SK-N-SH (cell line): ENCODE measurements at places on chromosomes 7 and 10.

DNA sequence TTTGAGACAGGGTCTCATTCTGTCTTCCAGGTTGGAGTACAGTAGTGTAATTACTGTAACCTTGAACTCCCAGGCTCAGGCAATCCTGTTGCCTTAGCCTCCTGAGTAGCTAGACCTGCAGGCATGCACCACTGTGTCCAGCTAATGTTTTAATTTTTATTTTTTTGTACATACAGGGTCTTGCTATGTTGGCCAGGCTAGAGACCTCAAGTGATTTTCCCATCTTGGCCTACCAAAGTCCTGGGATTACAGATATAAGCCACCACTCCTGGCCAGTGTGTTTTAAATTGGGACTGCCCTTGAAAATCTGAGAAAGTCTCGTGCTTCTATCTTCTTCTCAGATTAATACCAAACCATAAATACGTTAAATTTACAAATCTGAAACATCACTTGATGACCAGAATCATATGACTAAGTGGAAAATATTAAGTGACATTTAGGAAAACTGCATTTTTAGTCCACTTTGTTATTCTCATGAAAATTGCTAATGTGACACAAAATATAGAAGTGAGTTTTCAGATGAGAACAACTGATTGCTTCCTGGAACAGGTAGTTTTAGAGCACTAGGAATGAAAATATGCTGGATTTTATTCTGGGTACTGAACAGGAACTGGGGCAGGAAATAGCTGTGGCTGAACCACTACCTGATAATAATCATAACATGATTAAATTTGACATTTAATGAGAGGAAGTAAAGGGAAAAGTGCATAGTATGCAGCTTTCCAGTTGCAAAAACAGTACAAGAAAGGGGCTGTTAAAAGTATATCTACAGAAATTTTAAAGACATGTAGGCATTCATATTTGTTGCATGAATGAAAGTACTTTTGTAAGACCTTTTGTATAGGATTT lies 4.2 kb downstream of the PHTF2 start:
- peaks cover 9% of the 10 kb centered on the region; the same call in 1 of the 2 replicates for H3K4me1 ChIP-seq
- DNase-seq: no peak
- H3K27me3 ChIP-seq: no peaks in the 10 kb centered on the region
- H3K36me3 ChIP-seq: no peaks in the 10 kb centered on the region; the same call in 1 of the 2 replicates
- H3K4me3 ChIP-seq: no peak overlapping the region

GRCh38 chr7:36192877-36193276 lies 39.8 kb downstream of the EEPD1 start:
- H3K4me3 ChIP-seq: no peak overlapping the region
- no peaks in the 10 kb centered on the region for H3K27me3 ChIP-seq
- peaks cover 15% of the 10 kb centered on the region; the same call in 1 of the 2 replicates for H3K4me1 ChIP-seq
- H3K36me3 ChIP-seq: no peaks in the 10 kb centered on the region
- H3K27ac ChIP-seq: no peak overlapping the region

- no peak overlapping the region for H3K27ac ChIP-seq
- H3K4me1 ChIP-seq: no peaks in the 10 kb centered on the region; the same call in 1 of the 2 replicates
- no peak for DNase-seq
- H3K36me3 ChIP-seq: peaks cover 30% of the 10 kb centered on the region; the same call in 1 of the 2 replicates
- no peaks in the 10 kb centered on the region for H3K27me3 ChIP-seq
Measured at GRCh38 chr7:1007901-1008300, 24.9 kb downstream of the CYP2W1 start.

DNA sequence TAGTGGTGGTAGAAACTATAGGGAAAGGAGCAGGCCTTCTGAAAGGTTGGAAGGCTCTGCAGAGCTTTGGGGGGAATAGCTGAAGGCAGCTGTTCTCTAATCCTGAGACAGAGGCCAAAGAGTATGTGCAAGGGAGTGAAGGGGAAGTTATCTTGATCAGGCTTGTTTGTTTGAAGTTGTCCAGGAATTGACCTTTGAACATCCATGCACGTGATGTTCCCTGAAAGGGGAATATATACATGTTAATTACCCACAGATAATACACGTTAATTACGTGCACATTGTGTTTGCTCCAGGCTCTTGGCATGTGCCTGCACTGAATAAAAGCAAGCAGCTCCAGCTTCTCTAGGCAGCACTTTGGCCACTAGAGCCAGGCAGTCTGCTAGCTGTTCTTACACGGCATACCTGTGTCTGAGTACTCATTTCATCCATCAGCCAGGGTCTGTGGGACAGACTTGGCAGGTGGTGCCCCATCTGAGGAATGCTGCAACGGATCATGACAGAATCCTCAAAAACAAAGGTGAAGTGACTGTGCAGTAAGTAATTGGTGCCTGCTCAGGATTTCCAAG lies 18.0 kb upstream of the STARD3NL start:
- H3K4me3 ChIP-seq: no peak overlapping the region
- H3K4me1 ChIP-seq: no peaks in the 10 kb centered on the region
- no peaks in the 10 kb centered on the region; the same call in 1 of the 2 replicates for H3K27me3 ChIP-seq

GRCh38 chr7:14507617-14508016 lies 394.9 kb downstream of the DGKB start:
- H3K27me3 ChIP-seq: no peaks in the 10 kb centered on the region
- no peak for DNase-seq
- no peak overlapping the region for H3K27ac ChIP-seq

DNA sequence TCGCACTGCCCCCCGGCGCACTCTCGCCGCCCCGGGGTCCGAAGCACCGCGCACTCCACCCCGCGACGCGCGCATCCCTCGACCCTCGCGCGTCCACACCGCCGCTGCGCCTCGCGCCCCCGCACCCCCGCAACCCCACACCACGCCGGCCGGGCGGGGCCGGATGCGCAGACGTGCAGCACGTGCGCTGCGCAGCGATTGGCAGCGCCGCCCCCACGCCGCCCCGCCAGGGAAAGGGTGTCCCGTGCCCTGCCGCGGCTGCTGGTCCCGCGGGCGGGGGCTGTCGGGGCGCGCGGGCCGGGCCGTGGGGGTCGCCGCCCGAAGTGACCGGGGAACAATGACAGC lies 53.7 kb upstream of the KDM7A start:
- H3K27me3 ChIP-seq: peaks cover 35% of the 10 kb centered on the region
- H3K4me1 ChIP-seq: peaks cover 11% of the 10 kb centered on the region; the same call in 1 of the 2 replicates
- DNase-seq: peak; percentile 89
- H3K4me3 ChIP-seq: peak overlapping the region; percentile 72
- no peak overlapping the region for H3K27ac ChIP-seq

- H3K27me3 ChIP-seq: peaks cover 12% of the 10 kb centered on the region; the same call in 1 of the 2 replicates
- H3K4me1 ChIP-seq: no peaks in the 10 kb centered on the region
- H3K27ac ChIP-seq: no peak overlapping the region
- DNase-seq: no peak
- no peaks in the 10 kb centered on the region for H3K36me3 ChIP-seq
- no peak overlapping the region for H3K4me3 ChIP-seq
Measured at GRCh38 chr7:120567204-120567603, 290.7 kb downstream of the TSPAN12 start.

DNA sequence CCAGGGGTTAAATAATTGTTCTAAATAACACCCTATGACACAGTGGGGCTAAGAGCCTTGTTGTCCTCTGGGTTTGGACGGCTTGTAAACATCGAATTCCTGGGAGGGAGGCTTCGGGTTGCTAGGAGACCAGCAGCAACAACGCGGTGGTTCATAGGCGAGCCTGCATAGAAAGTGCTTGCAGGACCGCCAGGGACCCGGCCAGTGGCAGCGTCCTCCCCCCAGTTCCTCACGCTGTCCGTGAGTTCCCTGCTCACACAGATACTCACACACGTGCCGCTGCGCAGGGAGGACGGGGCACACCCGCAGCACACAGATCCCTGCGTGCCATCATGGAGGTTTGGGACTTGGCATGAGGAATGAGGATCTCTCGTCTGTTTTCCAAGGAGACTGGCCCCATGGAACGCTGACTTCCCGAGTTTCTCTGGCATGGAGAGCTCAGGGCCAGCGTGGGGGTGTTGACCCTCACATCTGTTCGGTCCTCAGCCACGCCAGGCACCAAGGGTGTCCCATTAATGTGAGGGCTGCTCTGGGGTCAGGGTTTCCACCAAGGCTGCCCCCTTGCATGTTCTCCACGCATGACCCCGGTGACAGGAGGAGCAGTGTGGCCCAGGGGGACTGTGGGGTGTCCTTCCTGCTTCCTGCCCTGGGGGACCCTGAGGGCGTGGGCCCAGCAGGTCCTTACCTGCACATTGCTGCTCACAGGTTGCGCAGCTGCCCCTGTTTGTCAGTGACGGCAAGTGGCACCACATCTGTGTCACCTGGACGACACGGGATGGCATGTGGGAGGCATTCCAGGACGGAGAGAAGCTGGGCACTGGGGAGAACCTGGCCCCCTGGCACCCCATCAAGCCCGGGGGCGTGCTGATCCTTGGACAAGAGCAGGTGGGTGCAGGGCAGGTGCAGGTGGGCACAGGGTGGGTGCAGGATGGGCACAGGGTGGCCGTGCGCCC lies 9.7 kb downstream of the NPTX2 start:
- H3K4me3 ChIP-seq: no peak overlapping the region
- no peaks in the 10 kb centered on the region for H3K36me3 ChIP-seq
- no peak overlapping the region for H3K27ac ChIP-seq
- no peak for DNase-seq
- no peaks in the 10 kb centered on the region for H3K27me3 ChIP-seq
- no peaks in the 10 kb centered on the region for H3K4me1 ChIP-seq

DNA sequence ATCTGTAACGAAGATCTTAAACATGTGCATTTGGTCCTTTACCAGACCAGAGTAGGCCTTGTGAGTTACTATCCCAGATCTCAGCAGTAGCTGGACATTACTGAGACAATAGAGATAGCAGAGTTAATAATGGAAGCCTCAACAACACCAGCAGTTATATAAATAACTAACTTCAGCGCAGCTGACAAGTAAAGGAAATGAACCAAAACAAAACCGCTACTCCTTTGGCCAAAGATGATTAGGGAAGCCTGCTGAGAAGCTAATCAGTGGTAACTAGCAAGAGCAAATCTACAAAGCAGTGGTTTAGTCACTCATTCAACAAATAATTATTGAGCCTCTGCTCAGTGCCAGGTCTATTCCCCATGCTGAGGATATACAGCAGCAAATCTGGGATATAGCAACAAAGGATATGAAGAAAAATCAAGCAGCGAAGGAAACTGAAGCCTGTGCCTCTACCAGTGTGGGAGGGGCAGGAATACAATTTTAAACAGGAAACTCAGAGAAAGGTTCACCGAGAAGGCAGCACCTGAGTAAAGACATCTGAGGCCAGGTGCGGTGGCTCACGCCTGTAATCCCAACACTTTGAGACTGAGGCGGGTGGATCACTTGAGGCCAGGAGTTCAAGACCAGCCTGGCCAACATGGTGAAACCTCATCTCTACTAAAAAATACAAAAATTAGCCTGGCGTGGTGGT lies 103.6 kb downstream of the ELMO1 start:
- H3K4me1 ChIP-seq: peaks cover 12% of the 10 kb centered on the region; the same call in 1 of the 2 replicates
- no peaks in the 10 kb centered on the region for H3K36me3 ChIP-seq
- peak; percentile 39 for DNase-seq
- no peaks in the 10 kb centered on the region for H3K27me3 ChIP-seq
- no peak overlapping the region for H3K4me3 ChIP-seq

GRCh38 chr10:102473445-102474331 lies 22.3 kb upstream of the C10orf95 start:
- peaks cover 13% of the 10 kb centered on the region for H3K36me3 ChIP-seq
- no peak for DNase-seq
- no peaks in the 10 kb centered on the region for H3K4me1 ChIP-seq
- no peaks in the 10 kb centered on the region for H3K27me3 ChIP-seq
- H3K27ac ChIP-seq: no peak overlapping the region

GRCh38 chr7:52088008-52088901 lies 771.6 kb upstream of the COBL start:
- no peak overlapping the region for H3K27ac ChIP-seq
- H3K27me3 ChIP-seq: no peaks in the 10 kb centered on the region
- H3K36me3 ChIP-seq: no peaks in the 10 kb centered on the region
- peak; percentile 30 for DNase-seq
- H3K4me1 ChIP-seq: no peaks in the 10 kb centered on the region
- no peak overlapping the region for H3K4me3 ChIP-seq

- no peaks in the 10 kb centered on the region for H3K27me3 ChIP-seq
- peaks cover 5% of the 10 kb centered on the region; the same call in 1 of the 2 replicates for H3K4me1 ChIP-seq
- no peak for DNase-seq
Measured at GRCh38 chr10:88379575-88379974, 203.5 kb downstream of the RNLS start.

DNA sequence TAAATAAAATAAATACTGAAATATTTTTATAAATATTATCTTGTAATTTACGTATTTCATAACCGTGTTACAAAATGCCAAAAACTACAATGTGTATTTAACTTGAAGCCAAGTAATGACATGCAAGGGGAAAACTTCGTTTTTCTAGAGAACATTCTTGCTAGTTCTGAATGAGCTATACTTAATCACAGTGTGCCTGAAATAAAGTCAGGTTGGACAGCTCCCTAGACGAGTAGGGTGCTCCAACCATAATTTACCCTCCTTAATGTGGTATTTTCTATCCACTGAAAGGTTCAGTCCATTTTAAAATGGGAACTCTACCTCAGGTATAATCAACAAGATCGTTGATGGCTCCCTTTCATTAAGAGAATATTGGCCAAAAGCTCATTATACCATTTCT lies 194.5 kb upstream of the AHR start:
- no peaks in the 10 kb centered on the region for H3K36me3 ChIP-seq
- no peak overlapping the region for H3K27ac ChIP-seq
- H3K27me3 ChIP-seq: peaks cover 10% of the 10 kb centered on the region; the same call in 1 of the 2 replicates
- H3K4me1 ChIP-seq: no peaks in the 10 kb centered on the region
- no peak overlapping the region for H3K4me3 ChIP-seq

- H3K27me3 ChIP-seq: no peaks in the 10 kb centered on the region
- H3K4me1 ChIP-seq: no peaks in the 10 kb centered on the region; the same call in 1 of the 2 replicates
- H3K4me3 ChIP-seq: no peak overlapping the region
- H3K36me3 ChIP-seq: no peaks in the 10 kb centered on the region
Measured at GRCh38 chr10:52571018-52571417, 201.6 kb downstream of the MBL2 start.

DNA sequence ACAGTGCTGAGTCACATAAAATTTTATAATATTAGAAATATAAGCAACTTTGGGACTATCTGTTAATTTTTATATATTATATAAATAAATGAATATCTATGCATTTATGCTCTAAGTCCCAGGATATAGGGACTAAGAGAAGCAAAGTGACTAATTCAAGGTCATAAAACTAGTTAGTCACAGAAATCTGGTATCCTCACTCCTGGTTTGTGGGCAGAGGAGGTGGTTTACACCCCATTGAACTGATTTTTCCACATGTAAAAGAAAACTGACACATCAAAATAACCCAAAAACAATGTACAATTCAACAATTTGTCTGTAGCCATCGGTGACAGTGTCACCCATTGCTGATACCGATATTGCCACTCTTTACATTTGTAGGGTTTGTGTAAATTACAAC lies 3.0 kb downstream of the PCLO start:
- H3K36me3 ChIP-seq: peaks cover 4% of the 10 kb centered on the region; the same call in 1 of the 2 replicates
- no peaks in the 10 kb centered on the region for H3K27me3 ChIP-seq
- no peak overlapping the region for H3K4me3 ChIP-seq
- H3K27ac ChIP-seq: no peak overlapping the region
- H3K4me1 ChIP-seq: no peaks in the 10 kb centered on the region

- no peaks in the 10 kb centered on the region for H3K4me1 ChIP-seq
- H3K27me3 ChIP-seq: no peaks in the 10 kb centered on the region
- no peak overlapping the region for H3K4me3 ChIP-seq
Measured at GRCh38 chr10:22503315-22504088, 158.2 kb downstream of the SPAG6 start.

- peak; percentile 66 for DNase-seq
- H3K36me3 ChIP-seq: no peaks in the 10 kb centered on the region
- no peaks in the 10 kb centered on the region for H3K4me1 ChIP-seq
- no peak overlapping the region for H3K4me3 ChIP-seq
- no peaks in the 10 kb centered on the region for H3K27me3 ChIP-seq
- H3K27ac ChIP-seq: no peak overlapping the region
Measured at GRCh38 chr10:129140921-129141885, 325.8 kb upstream of the MGMT start.

GRCh38 chr10:74081192-74081803 lies 69.3 kb downstream of the AP3M1 start:
- H3K27me3 ChIP-seq: no peaks in the 10 kb centered on the region
- H3K36me3 ChIP-seq: peaks cover 58% of the 10 kb centered on the region
- H3K4me3 ChIP-seq: no peak overlapping the region; the same call in 1 of the 2 replicates
- peaks cover 57% of the 10 kb centered on the region for H3K4me1 ChIP-seq
- DNase-seq: peak; percentile 70
- peak overlapping the region; percentile 75 for H3K27ac ChIP-seq
